ENCODE measurements at places on chromosomes 6 and 20.

DNA sequence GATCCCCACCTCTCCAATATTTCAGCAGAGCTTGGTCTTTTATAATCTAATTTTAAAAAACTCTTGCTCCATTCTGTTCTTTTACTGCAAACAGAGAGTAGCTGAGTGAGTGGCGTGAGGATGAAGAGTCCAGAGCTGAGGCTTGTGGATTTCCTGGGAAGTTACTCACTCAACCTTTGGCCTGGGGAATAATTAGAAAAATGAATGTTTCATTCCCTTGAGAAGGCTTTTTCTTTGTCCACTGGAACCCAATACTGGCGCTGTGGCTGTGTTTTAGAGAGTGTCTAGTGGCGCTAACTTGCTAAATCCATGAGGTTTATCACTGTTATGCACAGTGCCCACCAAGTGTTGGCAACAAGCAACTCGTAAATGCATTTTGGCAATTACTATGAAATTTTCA lies 251.5 kb downstream of the HIVEP2 start:
- DNase-seq = no peak

GRCh38 chr20:45588800-45589199 lies 9.7 kb upstream of the WFDC8 start:
- no peak for DNase-seq

GRCh38 chr6:28315628-28316027 lies 20.3 kb downstream of the ZSCAN31 start:
- DNase-seq = no peak

DNA sequence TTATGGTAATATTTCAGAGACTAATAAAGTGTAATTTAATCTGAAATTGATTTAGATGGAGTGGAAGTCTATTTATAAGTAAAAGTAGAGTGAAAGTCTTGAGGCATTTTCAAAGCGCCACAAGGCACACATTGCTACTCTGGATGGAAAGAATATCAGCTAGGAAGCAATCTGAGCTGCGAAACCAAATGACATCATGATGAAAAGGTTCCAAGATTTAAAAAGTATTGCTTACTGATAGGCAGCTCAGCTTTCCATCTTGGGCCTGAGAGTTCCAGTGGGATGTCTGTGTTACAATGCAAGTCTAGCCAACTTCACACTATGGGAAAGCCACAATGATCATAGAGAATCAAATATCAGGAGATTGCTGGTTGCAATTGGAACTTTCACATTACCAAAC lies 126.9 kb upstream of the VGLL2 start:
- DNase-seq = no peak

GRCh38 chr6:29602564-29603361 lies 17.8 kb downstream of the OR2H2 start:
- peak; percentile 42 for DNase-seq

DNA sequence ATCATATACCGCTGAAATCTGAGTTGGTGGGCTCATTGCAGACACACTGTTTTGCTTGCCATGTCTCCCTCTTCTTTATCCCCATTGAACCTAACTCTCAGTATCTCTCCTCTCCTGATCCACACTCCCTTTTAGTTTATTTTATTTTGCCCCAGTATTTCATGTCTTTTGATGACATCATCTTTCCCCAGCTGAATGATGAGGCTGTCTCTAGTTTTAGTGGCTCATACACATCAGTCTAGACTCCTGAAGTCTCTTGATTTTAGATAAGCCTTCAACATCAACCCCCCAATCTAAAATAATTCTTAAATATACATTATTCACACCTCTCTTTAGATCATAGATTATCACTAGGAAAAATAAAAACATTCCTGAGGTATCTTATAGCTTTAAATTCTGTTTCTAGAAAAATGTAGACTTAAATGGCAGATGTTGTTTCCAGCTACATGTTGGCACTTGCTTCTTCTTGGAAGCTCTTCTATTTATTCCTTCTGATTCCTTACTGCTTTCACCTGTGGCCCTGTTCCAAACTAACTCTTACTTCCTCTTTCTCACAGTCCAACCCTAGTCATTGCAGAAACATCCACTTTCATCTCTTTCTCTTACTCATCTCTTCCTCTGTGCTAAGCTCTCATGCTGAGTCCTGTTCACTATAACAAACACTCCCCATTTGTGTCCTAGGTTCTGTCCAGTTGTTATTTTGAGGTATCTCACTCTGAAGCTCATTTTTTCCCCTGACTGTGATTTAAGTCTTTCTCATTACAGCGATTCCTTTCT lies 191.9 kb upstream of the SLC35B3 start:
- DNase-seq = no peak

DNA sequence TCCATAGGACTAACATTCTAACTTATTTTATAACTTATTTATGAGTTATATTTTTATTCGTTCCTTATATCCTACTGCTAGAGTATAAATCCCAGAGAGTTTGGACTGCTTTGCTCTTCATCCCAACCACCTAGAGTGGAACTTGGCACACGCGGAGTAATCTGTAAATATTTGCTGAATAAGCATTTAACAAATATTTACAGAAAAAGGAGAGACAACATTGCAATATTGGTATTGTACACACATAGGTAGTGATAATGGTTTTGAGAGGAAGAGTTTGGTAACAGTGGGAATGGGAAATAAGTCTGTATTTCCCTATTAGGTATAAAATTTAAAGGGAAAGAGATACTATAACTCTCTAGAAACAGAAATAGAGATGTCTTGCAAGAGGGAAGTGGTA lies 634.8 kb upstream of the CITED2 start:
- no peak for DNase-seq

DNA sequence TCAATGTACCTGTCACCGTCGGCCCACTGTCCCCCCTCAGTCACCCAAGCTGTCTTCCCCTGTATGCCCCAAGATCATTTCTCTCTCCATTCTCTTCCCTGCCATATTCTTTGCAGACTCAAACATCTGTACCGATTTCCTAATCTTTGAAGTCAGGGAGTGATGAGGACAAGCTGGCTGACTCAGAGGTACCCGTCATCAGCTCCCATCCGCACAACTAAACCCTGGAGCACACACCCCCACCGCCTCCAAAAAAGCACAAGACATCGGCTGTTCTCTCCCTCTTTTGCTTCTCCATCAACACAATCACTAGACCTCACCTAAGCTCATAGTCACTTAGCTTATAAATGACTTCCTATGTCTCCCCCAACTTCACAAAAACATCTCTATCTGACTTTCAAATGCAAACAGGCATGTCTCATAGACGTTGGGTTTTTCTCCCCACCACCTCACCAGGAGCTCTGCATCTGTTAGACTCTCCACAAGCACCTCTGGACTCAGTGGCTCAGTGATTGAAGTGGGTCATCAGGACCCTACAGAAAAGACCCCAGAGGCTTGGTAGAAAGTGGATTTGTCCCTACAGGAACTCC lies 11.5 kb upstream of the NFATC2 start:
- DNase-seq = no peak

GRCh38 chr20:51542571-51543421 lies at the start of gene NFATC2:
Gene NFATC2 (minus strand): TSS chr20:51542719. CDS start chr20:51542499, 220 bp downstream.
- DNase-seq = no peak
